PC-9 (cell line): ENCODE measurements at places on chromosomes 1 and 21. TPM values are rescaled to one million over a fixed set of nuclear protein-coding genes. Genes with fewer than 3 reads are reported as not detected.

Gene CCDC185
- total RNA-seq = not detected in 2 replicates

Gene ZFP69
- total RNA-seq = 3.7 and 4.8 TPM in 2 replicates

Gene SLC16A4
- total RNA-seq = 24.6 and 32.7 TPM in 2 replicates

Gene DHCR24
- 195 and 369 TPM in 2 replicates for total RNA-seq

Gene RGS18
- not detected in 2 replicates for total RNA-seq

Gene OVAAL
- not detected in 2 replicates for total RNA-seq

Gene LORICRIN
- not detected in 2 replicates for total RNA-seq

Gene LHX4
- 0.08 and 0.28 TPM in 2 replicates for total RNA-seq

Gene PLA2G2D
- not detected in 2 replicates for total RNA-seq

Gene OLFM3
- not detected in 2 replicates for total RNA-seq

Gene C1orf141
- total RNA-seq = not detected in 2 replicates

Gene OR10Z1
- total RNA-seq = not detected in 2 replicates

Gene COL8A2
- 0.20 and 0.28 TPM in 2 replicates for total RNA-seq

Gene KRTAP21-2
- total RNA-seq = not detected in 2 replicates

Gene FMO3
- total RNA-seq = not detected in 2 replicates

Gene ACTA1
- total RNA-seq = not detected in 2 replicates
